KBM-7 (cell line): ENCODE measurements at places on chromosomes 2 and 18.

DNA sequence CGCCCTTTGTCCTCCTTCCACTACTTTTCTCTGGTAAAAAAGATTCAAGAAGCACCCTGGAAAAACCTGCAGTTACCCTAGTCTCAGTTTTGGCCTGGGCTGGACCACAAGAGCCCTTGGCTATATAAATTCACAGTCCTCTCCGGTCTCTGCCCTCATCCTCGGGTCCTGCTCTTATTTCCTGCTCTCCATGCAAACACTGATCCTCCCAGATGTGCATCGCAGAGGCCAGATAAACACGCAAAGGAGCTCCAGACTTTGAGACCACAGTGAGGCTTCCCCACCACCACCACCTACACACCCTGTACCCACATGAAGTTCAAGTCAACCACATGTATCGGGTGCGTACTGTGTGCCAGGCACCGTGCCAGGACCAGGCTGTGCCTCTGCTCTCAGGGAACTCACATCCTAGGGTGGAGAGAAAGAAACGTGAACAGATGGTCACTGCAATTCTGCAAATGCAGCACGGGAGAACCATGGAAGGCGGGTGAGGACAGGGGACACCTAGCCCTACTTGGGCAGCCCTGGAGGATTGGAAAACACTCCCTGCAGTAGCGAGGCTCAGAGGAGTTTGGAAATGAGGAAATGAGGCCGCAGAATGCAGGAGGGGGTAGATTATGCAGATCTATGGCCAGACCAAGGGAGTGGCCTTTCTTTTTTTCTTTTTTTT, 7.4 kb downstream of the CTDSP1 start:
- peak; percentile 82 for DNase-seq

DNA sequence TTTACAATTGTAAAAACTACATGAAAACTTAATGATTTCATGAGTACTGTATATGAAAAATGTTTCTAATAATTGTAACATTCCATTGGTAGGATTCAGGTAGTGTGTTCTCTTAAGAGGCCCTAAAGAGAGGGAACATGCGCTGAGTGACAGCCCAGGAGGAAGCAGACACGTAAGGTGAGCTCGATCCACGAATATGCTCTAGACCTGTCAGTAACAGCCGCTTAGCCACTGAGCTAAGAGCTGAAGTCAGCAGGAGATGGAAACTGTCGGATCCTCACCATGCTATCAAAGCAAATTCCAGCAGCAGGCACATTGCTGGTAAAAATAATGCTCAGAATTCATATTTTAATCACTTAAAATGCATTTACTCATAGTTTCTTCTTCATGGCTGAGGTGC, 346.5 kb downstream of the TGIF1 start:
- no peak for DNase-seq

DNA sequence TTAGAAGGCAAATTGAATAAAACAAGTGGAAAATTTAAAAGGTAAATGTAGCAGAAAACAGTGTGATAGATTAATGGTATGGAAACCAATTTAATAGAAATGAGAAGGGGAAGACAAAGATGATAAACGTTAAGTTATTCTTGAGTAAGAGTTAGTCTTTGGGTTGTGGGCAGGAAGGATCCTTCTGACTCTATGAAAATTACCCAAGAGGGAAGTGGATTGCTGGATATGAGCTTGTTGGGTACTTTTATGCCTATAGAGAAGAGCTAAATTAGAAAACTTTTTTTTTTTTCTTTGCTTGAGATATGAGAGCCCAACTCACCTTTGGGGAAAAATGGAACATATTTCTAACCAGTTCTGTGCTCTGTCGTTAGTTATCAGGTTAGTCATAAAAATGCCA, 144.0 kb downstream of the LDLRAD4 start:
- DNase-seq, result no peak

DNA sequence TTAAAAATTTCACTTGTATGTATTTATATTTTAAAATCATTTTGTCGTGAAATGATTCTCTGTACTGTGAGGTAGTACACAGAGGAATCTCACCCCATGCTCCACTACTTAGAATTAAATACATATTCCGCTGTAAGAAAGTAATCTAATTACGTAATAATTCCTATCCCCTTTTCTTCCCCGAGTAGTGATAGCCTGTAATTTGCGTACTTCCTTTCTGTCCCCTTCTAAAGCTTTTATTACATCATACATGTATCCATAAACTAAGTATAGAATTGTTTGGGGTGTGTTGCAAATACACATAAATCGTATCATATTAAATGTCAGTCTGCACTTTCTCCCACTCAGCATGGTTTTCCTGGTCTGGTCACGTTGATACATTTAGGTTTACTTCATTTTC, 12.4 kb upstream of the CHCHD5 start:
- DNase-seq, result no peak

DNA sequence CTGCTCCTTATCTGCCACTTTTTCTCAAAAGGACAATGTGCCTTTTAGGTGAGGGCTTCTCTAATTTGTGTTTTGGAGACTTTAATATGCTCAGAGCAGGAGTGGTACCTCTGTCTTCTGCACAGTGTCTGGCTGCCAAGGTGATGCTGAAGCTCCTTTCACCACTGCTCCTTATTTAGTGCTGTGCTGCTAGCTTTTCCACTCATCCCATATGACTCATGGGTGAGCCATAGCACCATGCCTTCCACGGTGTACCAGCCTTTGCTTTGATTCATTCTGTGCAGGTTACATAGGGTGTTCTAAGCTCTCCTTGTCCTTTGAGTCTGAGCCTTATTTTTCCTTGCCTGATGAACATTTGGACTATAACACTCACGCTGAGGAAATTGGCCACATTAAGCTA, 202.4 kb downstream of the ARL6IP6 start:
- no peak for DNase-seq
